ENCODE measurements at places on chromosomes 7 and 10.

GRCh38 chr10:104608091-104608828 lies 32.8 kb upstream of the SORCS3 start:
- no peak for DNase-seq

- DNase-seq = peak; percentile 28
Observed at GRCh38 chr7:150379441-150380379, 580 bp downstream of the ZNF775 start.

DNA sequence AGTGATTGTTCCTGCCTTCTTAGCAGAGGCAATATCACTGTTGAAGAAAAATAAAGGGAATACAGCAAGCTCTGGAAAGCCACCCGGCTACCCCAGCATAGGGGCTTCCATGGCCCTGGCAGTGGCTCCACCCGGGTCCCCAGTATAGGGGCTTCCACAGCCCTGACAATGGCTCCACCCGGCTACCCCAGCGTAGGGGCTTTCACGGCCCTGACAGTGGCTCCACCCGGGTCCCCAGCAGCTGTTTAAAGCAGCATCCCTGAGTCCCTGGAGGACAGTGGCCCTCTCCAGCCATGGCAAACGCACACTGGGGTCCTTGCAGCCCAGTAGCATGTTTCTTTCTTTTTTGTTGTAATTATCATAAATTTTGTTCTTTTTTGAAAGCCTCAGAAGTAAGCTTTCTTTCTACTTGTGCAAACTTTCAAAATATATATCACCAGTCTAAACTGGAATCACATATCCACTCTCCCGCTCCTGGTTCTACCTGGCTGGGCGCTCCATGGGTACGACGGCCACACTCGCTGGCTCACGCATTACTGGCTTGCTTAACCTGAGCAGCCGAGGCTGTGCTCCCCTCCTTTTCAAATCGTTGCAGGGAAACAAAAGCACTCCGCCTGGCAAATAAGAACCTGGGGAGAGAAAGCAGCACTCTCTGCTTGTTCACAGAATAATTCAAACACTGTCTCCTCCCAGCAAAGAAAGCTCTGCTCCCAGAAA lies 62.1 kb downstream of the TCERG1L start:
- no peak for DNase-seq

GRCh38 chr7:1239803-1240516 lies 7.3 kb downstream of the UNCX start:
- DNase-seq = no peak

DNA sequence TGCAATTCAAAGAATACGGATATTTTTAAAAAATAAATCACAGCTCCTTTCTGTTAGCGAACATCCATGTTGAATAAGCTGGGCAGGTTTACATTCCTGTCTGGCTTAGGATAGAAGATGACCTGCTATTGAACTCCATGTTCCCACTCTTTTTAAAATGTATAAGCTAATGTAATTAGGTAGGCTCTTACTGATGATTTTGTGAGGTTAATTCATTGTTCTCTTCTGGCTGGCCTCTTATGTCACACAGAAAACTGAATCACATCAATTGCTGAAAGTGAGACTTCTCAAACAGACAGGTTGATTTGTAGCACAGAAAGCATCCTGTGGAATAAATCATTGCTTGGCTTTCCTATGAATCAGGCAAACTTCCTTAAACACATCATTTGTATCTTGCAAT lies 24.2 kb downstream of the HGF start:
- no peak for DNase-seq

- DNase-seq = no peak
Observed at GRCh38 chr10:15172306-15172840, 3.9 kb upstream of the NMT2 start.

- DNase-seq = no peak
Observed at GRCh38 chr10:15225511-15225910, 57.0 kb upstream of the NMT2 start.

DNA sequence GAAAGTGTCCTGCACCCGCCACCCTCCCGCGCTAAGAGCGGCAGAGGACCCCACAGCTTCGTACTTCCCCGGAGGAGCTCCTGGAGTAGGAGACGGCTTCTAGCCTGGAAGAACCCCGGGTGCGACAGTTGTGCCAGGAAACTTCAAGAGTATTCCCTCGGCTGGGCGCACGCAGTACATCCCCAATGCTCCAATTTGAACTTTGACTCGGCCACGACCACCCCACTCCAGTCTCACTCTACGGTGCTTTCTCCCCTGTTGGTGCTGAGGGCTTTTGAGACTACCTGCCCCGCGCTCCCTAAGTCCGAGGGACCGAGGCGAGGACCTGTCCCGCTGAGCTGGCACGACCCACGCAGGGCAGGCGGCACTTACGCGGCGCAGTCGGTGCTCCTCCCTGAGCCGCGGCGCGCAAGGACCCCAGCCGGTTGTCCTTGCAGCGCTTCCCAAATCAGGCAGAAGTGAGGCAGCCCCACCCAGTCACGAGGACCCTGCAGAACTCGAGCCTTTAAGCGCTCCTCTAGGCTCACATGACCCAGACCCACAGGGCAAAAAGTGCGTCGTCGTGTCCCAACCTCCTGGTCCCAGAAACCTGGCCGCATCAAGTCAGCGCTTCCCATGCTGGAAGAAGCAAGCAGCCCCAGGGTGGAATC lies at the start of gene CPVL:
Gene CPVL, minus strand, starts transcription at position 481 of the 650 bp plus-strand sequence. CDS start 25,476 bp downstream, outside the sequence.
- peak; percentile 65 for DNase-seq

GRCh38 chr7:148672041-148672440 lies 26.7 kb upstream of the CUL1 start:
- DNase-seq = no peak

DNA sequence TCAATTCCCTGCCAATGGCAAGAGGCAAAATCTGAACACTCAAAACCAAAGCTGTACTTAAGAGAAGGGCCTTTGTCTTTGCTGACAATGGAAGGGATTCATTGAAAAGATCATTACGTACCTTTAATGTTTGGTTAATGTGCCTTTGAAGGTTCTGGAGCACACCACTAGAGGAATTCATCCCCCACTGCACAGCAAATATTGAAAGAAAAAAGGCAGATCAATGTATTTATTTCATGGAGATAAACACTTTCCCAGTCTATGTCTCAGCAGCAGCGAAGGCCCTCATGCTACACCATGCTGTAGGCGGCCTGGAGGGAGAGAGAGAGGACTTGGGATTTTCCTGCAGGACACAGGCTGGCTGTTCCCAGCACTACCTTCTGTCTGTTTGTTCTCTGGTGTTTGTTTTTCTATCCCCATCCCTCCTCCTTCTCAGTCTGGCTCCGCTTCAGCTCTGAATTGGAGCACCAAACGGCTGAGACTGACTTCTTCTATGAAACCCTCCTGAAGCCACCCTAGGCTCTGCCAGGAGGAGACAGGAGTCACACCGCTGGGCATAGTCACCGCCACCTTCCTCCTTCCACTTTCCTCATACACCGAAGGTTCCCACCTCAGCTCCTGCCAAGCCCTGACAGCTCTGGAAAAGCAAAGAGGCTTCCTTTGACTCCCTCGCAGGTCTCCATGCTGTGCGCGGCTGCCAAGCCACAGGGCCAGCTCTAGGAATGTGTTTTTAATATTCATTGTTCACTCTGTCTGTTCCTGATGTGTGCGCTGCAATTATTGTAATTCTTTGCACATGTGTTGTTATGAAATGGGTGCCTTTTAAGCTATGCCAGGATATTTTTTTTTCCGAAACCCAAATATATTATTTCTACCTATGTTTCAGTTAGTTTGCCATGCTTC lies 301.5 kb downstream of the FZD1 start:
- no peak for DNase-seq

DNA sequence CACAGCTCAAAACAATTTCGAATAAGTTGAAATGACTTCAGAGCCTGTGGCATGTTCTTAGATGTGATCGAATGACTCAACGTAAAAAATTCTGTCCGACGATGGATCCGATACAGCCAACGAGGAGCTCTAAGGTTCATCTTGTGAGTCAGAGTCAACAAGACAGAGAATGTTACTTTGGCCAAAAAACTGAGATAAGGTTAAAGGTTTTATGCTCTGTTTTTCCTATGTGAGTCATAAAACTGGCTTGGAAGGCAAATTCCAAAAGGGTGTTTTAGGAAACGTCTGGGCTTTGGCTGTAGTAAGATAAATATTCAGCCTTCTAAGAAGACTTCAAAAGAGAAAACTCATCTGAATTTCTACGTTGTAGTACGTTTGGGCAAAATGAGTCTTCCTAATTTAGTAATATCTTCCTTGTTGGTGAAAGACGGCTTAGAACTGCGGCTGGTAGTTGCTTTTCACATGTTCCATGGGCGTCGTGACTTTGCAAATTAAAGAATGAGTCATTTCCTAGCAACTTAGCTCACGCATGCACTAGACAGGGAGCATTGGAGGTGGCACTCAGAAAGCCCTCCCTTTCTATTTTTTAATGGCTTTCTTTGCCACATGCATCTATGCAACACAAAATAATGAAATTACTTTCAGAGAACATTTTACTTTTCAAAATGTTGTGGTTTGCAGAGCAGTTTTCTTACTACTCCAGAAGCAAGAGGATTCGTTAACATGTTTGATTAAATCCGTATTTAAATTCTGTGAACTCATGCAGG lies 28.2 kb downstream of the PFKP start:
- no peak for DNase-seq

- DNase-seq = no peak
Observed at GRCh38 chr10:65723525-65723924, 1202.3 kb upstream of the LRRTM3 start.

DNA sequence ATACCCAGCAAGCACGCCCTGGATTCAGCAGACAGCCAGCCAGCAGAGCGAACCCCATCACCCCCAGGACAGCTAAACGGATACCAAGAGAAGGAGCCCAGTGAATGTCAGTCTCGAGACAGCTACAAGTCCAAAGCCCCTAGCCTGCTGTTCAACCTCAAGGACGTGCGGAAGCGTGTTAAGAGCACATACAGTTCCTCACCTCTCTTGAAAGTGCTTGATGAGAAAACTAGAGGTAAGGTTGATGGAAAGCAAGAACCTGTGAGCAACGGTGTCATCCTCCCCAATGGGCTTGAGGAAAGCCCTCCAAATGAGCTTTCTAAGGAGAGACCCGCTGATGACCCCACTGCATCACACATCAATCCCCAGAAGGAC lies 24.9 kb downstream of the C10orf71 start:
- DNase-seq = no peak

GRCh38 chr7:50824882-50825281 lies 42.2 kb upstream of the GRB10 start:
- no peak for DNase-seq

DNA sequence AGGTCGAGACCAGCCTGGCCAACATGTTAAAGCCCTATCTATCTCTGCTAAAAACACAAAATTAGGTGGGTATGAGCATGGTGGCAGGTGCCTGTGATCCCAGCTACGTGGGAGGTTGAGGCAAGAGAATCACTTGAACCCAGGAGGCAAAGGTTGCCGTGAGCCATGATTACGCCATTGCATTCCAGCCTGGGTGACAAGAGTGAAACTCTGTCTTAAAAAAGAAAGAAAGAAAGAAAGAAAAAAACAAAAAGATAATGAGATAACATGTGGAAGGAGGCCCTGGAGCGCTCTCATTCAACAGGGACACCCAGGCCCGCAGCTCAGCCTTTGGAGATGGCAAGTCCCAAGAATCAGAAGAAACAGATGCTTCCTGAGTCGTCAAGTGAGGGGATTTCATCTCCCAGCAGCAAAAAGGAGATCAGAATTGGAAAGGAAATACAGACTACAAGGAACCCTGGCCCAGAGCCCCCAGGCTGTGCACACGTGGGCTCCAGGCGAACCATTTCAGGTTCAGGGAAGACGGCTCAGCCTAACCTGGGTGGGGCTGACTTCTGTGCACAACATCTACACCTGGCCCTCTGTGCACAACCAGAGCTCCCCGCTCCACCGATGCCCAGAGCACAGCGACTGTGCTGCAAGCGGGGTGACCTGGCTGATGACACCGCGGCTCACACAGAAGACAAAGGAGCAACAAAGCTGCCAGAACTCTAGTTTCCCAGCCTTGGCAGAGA lies 33.3 kb downstream of the GNA12 start:
- DNase-seq = no peak

DNA sequence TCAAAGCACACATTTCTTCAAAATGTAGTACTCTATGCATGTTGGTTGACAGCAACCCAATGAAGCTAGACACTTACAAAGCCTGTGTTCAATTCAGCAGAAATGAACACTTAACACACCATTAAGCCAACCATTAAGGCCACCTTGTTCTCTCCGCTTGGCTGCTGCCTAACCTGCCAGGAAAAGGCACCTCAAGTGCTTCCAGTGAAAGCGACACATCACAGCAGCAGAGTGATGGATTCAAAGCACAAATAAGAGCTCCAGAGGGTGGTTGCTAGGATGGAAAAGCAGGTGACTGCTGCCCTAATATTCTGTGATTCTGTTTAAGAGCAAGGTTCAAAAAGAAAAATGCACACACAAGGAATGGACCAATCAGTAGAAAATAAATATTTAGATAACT lies 81.5 kb upstream of the GNAI1 start:
- DNase-seq = no peak

DNA sequence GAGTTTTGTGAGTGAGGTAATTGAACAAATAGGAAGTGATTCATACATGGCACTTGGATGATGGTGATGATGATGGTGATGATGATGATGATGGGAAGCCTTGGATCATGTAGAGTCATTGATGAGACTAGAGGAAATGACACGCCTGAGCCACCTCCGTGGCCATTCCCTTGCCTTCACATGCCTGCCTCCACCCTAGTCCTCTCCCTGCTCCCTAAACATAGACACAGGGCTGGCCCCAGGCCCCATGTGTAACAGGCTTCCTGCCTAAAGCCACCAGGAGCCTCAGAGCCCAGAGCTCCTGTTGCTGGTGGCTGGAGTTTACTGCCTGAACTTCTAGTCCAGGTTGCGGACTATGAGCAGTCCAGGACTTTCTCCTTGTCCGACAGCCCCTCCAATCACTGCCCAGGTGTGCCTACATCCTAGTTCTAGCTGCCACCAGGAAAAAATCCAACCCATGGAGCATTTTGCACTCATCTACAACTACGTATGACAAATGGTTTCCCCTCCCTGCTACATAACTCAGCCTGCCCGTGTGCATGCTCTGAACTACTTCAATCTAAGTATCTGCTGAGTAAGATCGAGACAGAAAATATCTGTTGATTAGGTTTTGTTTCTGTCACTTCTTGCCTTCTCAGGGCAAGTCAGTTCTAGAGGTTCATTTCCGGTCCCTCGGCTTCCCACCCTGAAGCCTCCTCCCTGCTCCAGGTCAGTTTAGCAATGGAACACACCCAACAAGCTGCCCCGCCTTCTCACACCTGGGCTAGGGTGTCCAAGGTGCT lies 35.5 kb upstream of the KDM7A start:
- no peak for DNase-seq

GRCh38 chr7:29109899-29110298 lies 36.4 kb downstream of the CPVL start:
- no peak for DNase-seq

Data from WTC11 (cell line).